GOT3 (cell line): ENCODE measurements at places on chromosomes 2 and 18.

DNA sequence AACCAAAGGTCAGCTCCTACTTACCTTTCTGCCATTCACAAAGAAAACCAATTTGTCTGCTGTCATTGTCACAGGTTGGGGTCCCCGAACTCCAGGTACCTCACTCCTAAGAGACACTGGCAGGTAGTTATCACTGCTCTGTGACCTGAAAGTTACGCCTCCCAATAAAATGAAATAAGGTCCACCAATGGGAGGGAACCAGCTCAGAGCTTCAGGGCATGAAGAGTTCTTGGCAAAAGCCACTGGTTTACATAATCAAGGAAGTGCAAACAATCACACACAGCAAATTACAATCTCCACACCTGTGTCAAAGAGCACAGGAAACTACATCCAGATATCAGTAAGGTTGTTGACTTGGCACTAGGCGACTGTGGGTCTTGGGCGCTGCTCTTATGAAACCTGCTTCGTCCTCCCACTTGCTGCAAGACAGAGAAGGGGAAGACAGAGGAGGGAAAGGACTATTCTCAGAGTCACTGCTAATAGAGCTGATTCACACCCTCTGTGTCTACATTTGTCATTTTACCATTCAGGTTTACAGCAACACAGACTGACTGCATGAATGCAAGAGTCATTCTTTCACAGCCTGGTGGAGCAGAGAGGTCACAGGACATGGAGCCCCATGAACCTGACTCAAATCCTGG, at the start of gene XDH:
Gene XDH (minus strand): TSS at position 142 of the 641 bp plus-strand sequence. CDS start 76 bp downstream, at position 66.
- no peak for DNase-seq

- no peak for DNase-seq
These were observed 136.9 kb downstream of the COMMD1 start for GRCh38 chr2:62042400-62042799.

DNA sequence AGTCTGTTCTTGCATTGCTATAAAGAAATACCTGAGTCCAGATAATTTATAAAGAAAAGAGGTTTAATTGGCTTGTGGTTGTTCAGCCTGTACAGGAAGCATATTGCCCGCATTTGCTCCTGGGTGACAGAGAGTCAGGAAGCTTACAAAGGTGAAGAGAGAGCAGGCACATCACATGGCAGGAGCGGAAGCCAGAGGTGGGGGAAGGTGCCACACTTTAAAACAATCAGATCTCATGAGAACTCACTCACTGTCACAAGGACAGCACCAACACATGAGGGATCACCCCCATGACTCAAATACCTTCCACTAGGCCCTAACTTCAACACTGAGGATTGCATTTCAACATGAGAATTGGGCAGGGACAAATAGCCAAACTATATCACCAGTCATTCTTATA, 124.8 kb upstream of the COL5A2 start:
- DNase-seq = no peak

DNA sequence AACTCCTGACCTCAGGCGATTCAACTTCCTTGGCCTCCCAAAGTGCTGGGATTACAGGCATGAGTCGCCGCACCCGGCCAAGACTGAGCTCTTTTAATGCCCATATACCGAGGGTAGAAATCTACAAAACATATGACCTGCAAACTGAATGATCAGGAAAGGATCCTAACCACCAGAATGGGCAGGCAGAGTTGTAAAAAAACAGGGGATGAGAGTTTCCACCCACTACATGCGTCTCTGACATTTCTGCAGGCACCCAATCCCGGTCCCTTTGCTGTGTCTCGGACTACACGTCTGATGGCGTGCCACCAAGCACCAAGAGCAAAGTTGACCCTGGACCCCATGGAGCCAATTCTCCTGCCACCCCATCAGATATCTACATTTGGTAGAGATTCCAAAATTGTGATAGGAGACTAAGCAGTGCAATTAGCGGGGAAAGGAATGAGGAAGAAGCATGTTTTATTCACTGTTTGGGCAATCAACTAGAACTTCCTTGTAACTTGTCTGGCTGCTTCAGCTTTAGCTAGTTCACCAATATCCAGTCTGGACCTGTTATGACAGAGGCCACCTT, 74.1 kb downstream of the ATP8B1 start:
- DNase-seq = no peak

GRCh38 chr2:106159866-106160785, 34.0 kb downstream of the UXS1 start:
- DNase-seq = no peak
